CD4-positive, alpha-beta T cell treated with Interleukin-6 at 100 ng/mL for 8 hours (primary cell): ENCODE measurements at places on chromosomes 11 and 22.

- DNase-seq: no peak
These were observed 1494.6 kb downstream of the TBC1D22A start for GRCh38 chr22:48256776-48257684.

DNA sequence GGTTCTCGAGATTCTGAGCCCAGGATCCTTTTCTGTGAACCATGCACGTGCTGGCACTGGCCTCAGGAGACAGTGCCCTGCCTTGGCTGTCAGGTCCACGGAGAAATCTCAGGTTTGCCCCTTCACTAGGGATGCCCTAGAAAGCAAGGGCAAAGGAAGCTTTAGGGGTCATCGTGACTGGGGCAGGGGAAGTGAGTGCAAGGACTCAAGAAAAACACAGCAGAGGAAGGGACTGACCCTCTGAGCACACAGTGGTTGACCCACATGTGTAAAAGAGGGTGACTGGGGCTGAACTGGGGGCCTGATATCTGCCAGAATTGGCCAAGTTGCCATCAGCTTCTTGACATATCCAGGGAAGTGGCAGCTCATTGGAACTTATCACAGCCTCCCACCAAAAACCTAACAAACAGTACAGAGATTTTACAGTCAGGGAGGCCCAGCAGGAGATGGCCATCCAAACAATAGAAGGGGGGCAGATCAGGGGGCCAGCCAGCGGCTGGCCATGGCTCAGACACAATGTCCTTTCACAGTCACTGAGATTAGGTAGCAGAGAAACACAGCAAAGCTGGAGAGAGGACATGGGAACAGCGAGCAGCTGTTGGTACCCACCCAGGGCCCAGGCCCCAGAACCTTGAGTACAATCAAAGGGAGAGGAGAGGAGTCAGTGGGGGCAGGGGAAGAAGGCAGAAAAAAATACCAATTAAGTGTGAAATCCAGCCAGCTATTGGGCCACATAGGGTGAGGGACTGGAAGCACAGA lies 4.4 kb downstream of the TMEM121B start:
- no peak for DNase-seq

GRCh38 chr11:94128746-94129511 lies at the start of gene PANX1:
Gene PANX1 (plus strand): TSS chr11:94128841. CDS start chr11:94129313, 472 bp downstream.
- DNase-seq: peak; percentile 64

- DNase-seq: no peak
These were observed 3.9 kb downstream of the FDX1 start for GRCh38 chr11:110433393-110434333.

DNA sequence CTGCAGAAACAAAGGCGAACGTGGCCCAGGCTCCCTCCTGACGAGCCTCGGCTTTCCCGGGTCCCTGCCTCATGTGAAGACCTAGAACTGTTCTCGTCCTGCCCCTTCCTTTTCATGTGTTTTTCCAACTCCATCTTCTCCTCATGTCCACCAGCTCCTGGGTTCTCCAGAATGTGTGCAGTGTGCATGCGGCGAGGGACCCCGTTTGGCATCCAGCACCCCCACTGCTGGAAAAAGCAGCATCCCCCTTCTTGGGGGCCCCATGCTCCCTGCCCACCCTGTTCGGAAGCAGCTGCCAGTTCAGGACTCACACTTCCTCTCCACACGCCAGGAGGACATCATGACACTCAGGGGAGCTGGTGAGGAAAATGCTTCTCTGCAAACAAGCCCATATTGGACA lies 313.5 kb downstream of the BRD1 start:
- DNase-seq: no peak
